NCI-H1105 (cell line): ENCODE measurements at places on chromosomes 12 and 14.

DNA sequence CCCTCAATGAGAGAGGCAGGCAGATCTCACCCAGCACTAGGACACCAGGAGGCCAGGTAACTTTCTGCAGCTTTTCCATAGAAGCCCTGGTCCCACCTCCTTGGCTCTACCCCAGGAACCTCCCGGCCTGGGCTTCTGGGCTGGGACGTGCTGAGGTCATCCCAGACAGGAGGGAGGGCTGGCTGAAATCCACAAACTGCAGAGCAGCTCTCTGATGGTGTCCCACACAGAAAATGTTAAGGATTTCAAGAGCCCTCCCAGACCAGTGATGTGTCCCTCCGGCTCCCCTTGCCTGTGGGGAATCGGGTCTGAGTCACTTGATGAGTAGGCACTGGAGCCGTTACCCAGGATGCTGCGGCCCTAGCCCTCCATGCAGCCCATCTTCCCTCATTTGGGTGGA is 124.1 kb downstream of the ESRRB start:
- no peak for DNase-seq

DNA sequence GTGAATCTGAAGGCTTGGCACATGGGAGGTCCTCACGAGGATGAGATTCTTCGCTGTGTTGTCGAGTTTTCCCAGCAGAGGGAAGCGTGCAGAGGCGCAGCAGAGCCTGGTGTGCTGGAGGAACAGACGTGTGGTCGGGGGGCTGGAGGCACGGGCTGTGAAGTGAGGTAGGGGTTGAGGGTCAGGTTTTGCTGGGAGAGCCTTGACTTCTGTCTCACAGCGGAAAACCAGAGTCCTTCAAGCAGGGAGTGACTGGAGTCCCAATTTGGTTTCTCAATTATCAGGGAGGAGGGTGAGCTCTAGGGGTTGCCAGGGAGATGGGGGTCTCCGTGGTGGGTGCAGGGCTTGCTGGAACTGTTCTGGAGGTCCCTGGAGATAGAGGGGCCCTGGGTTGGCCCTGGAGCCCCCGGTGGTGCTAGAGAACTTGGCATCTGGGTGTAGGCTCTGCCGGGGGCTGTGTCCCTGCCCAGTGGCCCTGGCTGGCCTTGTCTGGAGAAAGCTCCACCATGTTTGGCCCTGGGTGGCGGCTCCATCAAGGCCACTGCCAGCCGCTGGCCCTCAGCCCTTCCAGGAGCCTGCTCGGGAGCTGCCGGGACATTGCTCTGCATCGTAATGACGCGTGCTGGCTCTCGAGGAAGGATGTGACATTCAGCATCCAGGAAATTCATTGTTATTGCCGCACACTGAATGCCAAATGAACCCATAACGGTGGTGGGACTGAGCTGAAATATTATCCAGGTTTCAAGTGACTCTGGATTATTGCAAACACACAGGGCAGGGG is 215.7 kb downstream of the KIF26A start:
- DNase-seq, result no peak

DNA sequence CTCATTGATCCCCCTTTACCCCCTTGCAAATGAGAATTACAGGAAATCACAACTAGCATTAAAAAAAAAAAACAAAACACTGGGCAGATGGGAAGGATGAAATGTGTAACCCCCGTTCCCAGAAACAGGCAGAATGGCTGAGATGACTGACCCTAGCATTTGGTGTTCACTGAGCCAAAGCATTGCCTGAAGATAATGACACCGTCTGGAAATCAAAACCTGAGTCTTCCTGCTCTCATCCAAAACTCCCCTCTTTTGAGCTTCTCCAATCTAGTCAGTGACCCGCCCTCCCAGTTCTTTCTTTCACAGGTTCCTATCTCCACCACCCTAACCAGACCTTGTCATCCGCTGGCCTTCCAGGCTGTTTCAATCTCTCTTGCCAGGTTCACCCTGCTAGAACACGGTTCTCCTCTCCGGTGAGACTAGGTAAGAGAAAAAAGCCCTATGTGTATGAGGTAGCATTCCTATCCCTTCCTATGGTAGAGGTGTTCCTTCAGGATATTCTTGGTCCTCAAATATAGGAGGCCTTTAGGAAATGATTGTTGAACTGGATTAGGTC is 21.3 kb downstream of the SUSD6 start:
- no peak for DNase-seq

GRCh38 chr14:79018836-79019235 is 848.7 kb downstream of the NRXN3 start:
- DNase-seq, result no peak

GRCh38 chr12:42565633-42566032 is 23.9 kb downstream of the PRICKLE1 start:
- DNase-seq, result no peak

DNA sequence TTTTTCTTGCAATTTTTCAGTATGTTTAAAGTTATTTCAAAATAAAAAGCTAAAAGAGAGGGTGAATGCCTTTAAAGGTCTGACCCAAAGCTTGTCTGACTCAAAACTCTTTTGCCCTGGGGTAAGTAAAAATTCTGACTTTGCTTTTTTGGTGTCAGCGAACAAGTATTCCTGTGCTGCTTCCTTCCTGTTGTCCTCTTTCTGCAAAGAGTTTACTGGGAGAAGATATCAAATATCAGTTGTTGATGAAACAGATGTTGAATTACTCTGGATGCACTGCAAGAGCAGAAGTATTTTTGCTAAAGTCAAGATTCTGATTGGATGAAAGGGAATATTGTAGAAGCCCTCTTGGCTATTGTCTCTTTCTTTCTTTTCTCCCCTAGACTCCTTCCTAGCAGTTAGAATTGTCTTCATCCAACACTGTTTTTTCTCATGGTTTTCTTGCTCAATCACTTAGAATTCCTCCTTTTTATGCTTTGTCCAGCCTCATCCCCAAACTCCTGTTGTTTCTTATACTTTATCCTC is 62.0 kb downstream of the DACT1 start:
- DNase-seq, result no peak
